ENCODE measurements at places on chromosomes 2 and 18.

GRCh38 chr2:207974216-207974605, 51.1 kb downstream of the PLEKHM3 start:
- no peak for DNase-seq

DNA sequence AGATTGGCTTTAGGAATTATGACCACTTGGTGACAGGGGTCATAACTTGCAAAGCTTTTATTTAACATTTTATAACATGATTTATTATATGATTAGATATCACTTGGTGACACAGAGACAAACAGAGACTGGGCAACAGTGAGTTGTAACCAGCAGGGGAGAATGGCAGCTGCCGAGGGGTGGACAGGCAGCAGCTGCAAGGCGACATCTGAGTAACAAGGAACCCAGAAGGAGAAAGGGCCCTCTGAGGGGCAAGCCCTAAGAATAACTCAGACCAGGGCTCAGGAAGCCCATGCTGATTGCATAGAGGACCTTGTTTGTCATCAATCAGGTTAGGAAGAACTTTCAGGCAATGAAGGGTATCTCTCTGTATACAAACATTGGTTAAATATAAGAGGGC, 339.9 kb upstream of the SOX11 start:
- no peak for DNase-seq

DNA sequence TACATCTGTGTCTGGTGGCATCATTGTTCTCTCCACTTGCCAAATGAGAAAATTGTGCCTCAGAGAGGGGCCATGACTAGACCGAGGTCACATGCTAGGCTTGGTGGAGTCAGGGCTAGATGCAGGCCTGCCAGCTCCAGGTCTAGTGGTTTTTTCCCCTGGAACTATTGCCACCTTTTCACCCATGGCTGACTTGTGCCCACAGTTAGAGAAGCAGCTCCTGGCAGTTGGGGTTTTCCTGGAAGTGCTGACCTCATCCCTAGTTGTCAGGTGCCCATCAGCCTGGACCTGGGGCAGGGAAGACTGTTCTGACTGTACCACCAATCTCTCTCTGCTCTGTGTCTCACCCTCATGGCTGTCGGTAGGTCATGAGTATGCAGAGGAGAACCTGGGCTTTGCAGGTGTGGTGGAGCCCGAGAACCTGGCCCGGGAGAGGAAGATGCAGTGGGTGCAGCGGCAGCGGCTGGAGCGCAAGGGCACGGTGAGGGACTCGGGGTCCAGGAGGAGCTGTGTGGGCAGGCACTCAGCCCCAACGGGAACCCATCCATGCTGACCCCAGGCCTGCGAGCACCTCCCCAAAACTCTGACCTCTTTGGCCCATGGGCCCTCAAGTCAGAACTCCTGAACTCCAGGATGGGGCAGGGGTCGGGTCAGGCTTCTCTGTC, 12.4 kb upstream of the CATIP start:
- DNase-seq = no peak

DNA sequence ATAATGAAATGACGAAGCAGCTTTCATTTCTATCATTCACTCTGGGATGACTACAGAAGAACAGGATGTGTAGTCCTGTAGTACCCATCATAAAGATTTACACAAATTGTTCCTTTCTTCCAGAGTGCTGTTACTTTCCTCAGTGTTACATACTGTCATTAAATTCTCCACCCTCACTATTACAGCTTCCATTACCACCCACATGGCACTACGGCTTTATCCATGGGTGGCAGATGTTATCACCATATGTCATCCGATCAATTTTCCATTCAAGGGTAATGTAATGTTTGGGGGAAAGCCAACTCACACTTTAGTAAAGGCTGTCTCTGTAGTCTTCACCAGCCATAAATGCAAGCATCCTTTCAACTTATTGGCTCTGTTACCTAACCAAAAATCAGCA, 7.1 kb upstream of the CSRNP3 start:
- DNase-seq = no peak

GRCh38 chr2:114127372-114127771, 237.5 kb downstream of the ACTR3 start:
- DNase-seq = peak; percentile 75

DNA sequence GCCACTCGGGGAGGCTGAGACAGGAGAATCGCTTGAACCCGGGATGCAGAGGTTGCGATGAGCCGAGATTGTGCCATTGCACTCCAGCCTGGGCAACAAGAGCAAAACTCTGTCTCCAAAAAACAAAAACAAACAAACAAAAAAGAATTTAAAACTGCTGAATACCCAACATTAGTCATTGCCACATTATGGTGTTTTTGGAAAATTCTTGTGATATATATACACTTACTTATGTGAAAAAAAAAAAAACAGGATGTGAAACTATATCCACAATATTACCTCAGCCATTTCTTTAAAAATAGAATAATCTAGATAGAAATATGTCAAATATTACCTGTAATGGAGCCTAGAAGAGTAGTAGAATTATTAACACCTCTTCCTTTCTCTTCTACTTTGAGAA, 288.3 kb upstream of the FN1 start:
- DNase-seq = peak; percentile 34

DNA sequence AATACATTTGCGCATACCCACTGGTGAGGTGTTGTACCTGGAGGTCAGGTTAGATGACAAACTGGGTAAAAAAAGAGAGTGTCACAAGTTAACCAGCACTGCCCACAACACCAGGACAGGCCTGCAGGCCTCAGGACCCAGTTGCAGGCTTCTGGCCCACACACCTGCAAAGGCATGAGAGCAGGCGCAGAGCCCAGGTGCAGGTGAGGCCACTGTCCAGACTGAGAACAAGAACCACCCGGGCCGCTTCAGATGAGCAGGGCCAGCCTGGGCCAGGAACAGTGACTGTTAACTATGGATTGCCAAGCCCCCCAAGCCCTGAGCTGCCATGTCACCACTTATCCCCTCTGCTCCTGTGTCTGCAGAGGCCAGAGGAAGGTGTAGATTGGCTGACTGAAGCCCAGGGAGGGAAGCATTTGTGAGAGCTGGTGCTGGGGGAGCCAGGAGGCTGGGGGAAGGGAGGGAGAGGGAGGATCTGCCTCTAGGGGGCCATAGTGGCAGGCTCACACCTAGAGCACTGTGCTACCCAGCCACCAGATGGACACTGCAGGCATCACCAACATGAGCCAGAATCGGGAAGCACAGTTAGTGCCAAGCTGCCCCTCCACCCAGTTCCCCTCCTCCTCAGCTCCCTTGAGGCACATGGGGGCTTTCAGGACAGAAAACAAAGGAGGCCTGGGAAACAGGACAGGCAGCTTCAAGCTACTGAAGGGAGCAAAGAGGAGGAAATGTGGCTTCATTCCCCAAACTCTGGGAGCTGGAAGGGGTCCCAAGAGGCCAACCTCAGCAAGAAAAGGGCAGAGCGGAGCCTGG, 35.4 kb downstream of the SFXN5 start:
- DNase-seq = peak; percentile 9

GRCh38 chr2:209638346-209638745, 133.3 kb upstream of the UNC80 start:
- peak; percentile 61 for DNase-seq

GRCh38 chr2:168328421-168328820, 81.0 kb upstream of the STK39 start:
- no peak for DNase-seq

DNA sequence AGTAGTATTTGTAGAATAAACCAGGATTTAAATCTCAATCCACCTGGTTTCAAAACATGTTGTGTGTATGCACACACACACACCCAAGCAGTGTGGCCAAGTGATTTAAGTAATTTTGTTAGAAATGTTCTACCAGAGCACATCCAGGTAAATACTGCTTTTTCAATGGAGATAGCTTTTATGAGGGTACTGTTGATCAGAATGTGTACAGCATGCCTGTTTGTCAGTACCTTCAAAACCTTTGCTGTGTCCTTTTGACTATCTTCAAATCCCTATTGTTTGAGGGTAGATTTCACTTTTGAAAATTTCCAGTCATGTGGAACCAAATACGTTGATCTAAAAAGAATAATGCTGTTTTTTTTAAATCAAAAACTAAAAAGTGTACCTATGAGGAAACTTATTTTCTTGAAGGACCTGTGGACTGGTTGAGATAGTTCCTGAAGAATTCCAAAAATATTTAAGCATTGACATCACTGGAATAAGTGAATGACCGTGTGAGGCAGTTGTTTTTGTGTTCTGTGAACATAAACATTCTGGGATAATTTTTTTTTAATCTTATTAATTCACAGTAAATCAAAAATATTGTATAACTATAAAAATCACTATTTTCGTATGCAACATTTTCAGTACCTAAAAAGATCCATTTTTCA, 70.9 kb downstream of the PTRHD1 start:
- peak; percentile 43 for DNase-seq

DNA sequence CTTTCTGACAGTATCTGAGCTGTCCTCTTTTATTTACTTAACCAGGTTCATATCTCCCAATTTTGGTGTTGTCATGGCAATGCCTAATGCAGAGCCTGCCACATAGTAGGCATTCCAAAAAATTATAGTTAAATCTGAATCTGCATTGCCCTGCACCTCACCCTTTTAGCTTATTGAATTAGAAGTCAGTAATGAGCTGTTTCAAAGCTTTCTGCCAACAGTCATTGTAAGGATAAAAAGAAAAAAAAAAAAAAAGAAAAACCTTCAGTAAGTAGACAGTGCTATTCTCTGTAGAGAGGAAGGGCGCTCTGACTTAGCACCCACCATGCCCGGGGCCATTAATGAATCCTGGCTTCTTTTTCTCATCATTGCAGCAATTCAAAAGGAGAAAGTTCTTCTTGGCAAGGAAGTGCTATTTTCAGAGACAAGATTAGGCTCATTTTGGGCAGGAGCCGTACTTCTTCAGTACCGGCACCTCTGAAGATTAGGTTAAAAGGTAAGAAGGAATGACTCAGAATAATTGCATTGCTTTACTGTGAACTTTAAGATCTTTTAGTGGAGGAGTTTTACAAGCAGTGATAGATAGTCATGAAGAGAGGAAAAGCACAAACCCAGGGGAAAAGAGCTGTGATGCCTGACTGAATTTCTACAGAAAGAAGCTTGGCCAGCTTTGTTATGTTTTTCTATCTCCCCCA, 2041.2 kb upstream of the PIK3C3 start:
- DNase-seq = no peak

DNA sequence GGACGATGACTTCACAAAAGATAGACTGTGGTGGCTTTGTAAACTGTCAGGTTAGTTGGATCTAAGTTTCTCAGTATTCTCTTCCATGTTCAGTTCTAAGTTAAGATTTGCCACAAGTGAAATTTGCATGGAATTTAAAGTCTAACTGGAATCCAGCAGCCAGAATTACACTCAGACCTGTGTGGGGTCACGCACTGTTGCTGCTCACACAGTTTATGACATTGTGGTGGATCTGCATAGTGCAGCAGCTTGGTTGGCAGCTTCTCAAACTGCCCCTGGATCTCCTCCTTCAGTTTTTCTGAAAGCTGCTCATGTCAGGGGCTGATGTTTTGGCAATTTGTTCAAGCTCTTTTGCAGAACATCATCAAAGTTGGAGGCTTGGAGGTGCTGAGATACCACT, 228.1 kb upstream of the KCNJ3 start:
- no peak for DNase-seq

DNA sequence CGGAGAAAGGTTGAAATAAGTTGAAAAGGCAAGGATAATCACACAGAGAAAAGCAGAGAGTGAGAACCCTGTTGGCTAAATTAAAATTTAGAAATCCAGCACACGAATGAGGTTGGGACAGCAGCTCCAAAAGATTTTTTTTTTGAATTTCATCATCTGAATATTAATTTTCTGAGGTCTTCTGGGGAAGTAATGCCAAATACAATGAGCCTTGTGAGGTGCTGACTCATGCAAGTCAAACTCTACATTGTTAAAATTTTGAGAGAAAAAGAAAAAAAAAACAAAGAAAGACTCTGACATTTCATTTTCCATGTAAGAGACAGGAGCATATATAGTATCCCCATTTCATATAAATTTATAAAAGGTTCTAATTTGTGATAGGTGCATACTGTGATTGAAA, 614.2 kb upstream of the CDH2 start:
- no peak for DNase-seq

DNA sequence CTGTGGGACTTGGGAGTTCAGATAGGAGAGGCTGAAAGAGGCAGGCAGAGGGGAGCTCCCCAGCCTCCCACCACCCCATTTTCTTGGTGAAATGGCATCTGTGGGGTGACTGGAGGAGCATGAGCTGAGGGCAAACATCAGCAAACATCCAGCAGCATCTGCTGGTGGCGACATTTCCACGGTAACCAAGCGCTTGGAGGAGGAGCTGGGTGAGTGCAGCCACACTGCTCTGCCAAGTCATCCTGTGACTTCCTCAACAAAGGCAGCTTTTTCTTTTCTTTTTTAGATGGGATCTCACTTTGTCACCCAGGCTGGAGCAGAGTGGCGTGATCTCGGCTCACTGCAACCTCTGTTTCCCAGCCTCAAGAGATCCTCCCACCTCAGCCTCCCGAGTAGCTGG, 5.6 kb downstream of the TXNL4A start:
- DNase-seq = peak; percentile 29

DNA sequence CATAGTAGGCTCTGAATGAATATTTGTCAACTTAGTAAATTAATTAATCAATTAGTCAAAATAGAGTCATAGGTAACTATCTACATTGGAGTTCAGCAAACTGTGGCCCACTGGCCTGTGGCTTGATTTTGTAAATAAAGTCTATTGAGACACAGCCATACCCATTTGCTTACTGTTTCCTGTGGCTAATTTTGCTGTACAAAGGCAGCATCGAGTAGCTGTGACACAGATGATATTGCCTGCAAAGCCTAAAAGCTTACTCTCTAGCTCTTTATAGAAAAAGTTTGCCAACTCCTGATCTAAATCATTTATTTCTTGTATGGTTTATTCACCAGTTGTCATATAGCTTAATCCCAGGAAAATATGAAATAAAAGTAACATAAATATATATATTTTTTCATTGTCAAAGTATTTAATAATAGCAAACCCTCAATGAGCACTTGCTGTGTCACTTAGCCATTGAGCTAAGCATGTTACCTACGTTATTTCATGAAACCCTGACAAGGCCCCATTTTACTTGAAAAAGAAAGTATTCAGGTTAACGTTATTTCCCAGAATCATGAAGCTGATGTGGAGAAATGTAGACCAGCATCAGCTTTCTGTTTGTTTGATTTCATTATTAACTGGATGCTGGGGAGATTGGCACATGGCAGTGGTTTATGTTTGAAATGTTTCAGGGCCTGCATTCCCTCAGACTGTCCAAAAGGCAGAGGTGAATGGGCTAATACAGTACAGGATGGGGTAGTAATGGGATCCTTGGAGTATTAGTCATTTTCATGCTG, 69.6 kb downstream of the ICOS start:
- no peak for DNase-seq

GRCh38 chr2:172100080-172100934, 2.4 kb downstream of the DLX2 start:
- peak; percentile 52 for DNase-seq

GRCh38 chr18:74825460-74825859, 227.8 kb downstream of the ZNF407 start:
- no peak for DNase-seq

GRCh38 chr2:233384015-233384414, 29.7 kb downstream of the DGKD start:
- DNase-seq = no peak

DNA sequence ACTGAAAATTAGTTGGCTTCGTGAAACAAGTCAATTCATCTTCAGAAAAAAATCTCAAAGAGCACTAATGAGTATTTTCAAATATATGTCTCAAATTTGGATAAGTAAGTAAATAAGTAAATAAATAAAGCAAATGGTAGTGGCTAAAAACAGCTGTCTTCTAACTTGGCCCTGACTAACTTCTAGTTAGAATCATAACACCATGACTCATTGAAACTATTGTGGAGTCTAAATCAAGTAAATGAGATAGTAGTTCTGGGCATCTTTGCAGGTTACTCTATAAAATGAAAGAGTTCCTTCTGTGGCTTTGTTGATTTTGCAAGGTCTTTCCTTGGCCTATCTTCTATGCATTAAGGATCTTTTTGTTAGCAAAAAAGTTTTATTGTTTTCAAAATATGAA, 110.7 kb downstream of the SLC8A1 start:
- peak; percentile 57 for DNase-seq
